ENCODE measurements at places on chromosomes 2 and 18. TPM values are rescaled to one million over a fixed set of nuclear protein-coding genes. Genes with fewer than 3 reads are reported as not detected.

DNA sequence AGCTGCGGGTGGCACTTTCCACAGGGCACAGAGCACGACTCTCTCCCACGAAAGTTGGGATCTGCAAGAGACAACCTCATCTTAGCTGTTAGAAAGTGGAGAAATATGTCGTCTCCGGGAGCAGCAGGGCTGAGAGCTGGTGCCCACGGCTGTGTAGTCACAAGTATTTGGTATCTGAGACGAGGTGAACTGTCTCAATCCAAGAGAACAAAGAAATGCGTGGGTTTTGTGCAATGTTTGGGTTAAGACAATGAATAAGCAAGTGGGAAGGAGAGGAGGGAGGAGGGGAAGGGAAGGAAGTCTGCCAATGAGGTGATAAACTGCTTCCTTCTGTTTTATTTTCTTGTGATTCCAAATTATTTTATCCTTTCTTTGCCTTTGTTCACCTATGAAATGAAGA lies 18.0 kb downstream of the DYTN start:
- no peak for DNase-seq

Gene FASTKD1
- total RNA-seq, result 28.3 TPM

- no peak for DNase-seq
Observed at GRCh38 chr2:14015113-14015630, 617.3 kb upstream of the LRATD1 start.

DNA sequence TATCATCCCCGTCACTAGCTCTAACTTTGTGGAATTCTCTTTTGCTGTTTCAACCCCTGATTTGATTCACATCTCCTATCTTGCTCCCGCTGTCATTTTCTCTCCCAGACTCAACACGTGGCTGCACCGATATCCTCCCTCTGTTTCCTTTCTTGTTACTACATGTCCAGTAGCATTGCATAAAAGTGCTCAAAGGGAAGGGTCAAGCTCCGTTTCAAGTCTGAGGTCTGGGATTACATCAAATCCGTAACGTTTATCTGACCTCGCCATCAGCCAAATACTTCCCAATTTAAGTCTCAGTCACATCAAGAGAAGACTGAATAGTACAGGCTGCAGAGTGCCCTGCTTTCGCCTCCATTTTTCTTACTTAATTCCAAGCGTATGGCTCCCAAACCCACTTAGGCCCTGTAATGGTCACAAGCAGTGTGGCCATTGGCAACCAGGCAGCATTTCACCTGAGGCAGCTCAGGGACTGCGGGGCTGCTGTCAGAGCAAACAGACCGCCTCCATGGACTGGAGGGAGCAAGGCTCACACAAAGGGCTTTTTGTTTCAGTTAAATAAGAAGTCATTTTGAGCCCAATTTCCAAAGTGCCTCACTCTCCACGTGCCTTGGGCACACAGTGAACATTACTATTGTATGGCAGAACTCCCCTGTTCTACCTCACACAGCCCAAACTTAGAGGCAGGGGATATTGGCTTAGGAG lies 217.8 kb downstream of the BCL11A start:
- DNase-seq, result no peak

- peak; percentile 58 for DNase-seq
Observed at GRCh38 chr2:24456599-24457556, 34.2 kb upstream of the NCOA1 start.

DNA sequence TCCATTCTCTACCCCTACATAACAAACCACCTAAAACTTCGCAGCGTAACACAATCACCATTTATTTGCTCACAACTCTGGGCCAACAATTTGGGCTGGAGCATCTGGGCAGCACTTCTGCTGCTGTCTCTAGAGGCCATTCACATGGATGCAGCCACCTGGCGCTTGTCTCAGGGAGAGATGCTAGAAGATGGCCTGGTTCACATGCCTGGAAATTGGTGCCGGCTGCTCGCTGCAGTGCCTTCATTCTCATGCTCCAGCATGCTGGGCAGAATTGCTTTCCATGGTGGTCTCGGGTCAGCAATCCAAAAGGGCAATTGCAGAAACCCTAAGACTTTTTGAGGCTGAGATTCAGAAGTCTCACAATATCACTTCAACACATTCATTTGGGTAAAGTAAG lies 157.4 kb downstream of the SUCLG1 start:
- DNase-seq, result no peak

DNA sequence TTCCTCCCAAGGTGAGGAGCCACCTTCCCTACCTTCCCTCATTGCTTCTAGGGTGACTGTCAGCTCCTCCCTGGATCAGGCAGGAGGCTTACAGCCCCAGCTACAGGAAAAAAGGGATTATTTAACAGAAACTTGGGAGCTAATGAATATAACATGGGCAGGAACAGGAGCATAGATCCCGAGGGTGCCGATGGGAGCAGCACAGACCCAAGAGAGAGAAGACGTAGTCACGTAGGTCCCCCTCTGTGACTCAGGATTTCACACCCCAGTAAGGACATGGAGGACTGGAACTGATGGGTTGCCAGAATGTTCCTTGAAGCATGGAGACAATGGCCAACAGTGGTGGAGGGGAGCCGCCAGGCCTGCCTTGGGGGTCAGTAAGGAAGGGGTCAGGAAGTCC lies 10.3 kb upstream of the HDAC4 start:
- no peak for DNase-seq

DNA sequence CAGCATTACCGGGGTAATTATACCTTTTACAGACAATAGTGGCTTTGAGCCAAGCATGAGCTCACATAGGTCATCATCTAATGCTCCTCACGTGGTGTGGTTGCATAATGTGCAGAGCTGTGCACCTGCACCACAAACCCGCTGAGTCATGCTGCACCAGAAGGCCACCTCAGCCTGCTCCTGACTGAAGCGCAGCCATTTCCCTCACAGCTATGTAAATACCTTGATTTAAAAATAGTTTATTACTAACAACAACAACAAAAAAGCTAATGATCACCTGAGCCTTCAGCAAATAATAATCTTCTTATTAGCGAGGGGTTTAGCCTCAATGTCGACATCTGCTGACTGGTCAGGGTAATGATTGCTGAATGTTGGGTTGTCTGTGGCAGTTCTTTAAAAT lies 238.8 kb downstream of the MBD5 start:
- DNase-seq, result peak; percentile 81

GRCh38 chr18:23568281-23569138 lies 17.8 kb downstream of the NPC1 start:
- DNase-seq, result no peak

DNA sequence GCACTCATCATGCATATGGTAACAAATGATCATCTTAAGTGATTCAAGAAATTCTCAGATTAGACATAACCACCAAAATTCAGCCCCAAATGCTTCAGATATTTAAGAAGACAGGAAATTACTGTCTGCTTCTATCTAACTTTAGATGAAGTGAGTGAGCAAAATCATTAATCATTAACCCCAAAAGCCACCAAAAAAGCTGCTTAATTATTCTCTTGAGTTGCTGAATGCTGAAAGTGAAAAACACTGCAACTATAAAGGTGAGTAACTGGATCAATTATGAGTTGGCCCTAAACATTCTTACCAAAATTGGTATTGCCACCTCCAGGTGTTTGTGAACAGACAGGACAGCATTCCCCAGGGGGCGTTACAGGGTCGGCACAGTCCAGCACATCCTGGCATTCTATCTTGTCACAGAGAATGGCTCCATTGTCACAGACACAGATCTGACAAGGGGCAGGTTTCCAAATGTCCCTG lies 69.6 kb downstream of the COL5A2 start:
- DNase-seq, result no peak

DNA sequence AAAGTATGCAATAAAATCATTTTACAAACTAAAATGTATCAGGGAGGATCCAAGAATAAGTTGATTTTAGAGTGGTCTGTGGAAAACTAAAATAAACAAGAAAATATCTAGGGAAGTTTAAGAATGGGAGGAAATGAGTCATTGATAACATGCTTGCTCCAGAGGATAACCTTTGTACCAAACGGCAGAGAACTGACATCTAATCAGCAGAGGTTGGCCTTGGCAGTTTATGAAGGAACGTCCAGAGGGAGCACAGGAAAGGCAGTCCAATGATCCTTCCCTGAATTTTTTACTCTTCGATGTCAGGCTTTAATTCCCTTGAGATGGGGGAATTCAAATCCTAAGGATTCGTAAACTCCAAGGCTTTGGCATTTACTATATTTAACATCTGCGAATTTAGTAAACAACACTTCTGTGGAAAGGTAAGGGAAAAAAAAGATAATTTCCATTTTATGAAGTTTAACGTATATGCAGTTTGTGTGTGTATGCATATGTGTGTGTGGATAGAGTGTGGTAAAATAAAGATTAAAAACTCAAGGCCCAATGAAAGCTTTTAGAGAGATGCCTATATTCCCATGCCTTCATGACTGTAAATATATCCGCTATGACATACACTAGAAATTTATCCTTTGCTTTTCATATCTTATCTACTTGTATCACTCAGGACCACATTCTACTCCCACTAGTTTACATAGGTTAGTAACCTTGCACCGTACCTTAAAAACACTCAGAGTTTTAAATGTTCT lies 8.7 kb upstream of the INPP1 start:
- no peak for DNase-seq

Gene ABHD1
- total RNA-seq, result not detected

DNA sequence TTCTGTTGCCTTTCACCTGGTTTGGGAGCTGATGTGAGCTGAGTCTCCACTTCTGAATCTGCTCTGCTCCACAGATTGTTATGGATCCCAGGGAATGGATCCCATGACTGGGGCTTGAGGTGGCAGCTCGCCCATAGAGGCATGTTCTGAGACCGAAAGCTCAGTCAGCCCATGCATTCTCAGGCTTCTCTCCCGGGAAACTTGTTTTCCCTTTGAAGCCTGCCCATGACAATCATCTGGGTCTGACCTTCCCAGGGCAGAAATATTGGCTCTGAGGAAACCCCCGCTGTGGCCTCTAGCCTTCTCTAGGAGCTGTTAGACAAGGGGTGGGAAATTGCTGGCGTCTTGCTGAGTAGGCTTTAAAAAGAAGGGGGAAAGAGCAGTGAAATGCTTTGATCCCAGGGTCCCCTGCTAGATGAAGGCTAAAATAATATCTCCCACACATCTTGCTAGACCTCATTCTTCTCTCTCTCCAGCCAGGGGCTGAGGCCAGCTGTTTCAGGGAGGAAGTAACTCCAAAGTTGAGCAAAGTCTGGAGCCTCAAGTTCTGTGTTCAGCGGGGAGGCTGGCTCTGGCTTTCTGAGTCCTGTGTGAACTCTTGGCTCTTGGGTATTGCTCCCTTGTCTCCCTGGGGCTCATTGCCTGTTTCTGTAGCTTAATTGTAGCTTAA lies 2.0 kb downstream of the VAMP8 start:
- no peak for DNase-seq

DNA sequence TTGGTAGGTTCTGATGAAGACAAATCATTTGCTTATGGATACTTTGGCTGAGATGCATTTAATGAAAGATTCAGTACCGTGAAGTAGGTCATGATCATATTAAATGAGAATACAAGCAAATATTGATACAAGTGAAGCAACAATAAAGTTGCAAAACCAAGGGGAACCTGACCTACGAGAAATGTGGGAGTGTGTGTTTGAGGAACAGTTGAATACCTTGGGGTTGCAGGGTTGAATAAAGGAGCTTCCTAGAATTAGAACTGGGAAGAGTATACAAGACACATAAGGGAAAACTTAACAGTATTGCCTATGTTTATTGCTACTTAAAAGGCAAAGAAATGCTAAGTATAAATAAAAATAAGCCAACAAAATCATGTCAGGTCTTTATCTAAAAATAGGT lies 702.9 kb downstream of the ERBB4 start:
- DNase-seq, result no peak

DNA sequence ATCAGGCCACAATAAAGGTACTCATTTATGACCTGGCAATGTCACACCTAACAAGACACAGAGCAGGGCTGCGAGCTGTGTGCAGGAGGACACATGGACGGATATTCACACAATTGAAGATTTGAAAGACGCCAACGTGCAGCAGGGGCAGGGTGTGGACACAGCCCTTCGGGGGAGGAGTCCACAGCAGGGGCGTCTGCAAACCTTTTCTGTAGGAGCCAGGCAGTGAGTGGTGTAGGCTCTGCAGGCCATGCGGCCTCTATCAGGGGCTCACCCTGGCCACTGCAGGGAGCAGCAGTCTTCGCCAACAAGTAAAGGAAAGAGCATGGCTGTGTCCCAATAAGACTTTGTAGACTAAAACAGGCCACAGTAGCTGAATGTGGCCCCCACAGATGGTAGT lies 125.7 kb upstream of the SNTG2 start:
- DNase-seq, result no peak

DNA sequence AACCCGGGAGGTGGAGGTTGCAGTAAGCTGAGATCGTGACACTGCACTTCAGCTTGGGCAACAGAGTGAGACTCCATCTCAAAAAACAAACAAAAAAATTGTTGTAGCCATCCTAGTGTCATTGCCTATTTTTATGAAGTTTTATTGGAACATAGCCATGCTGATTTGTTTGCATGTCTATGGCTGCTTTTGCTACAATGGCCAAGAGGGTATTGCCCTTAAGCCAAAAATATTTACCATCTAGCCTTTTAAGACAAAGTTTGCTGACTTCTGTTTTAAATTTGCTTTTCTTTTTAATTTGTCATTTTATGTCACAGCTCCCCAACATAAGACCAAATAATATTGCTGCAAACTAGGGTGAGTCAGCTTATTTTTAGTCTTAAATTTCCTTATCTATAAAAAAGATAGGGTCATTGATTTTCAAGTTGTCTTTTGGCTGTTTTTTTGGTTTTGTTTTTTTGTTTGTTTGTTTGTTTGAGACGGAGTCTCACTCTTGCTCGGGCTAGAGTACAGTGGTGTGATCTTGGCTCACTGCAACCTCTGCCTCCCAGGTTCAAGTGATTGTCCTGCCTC lies 70.0 kb upstream of the CABLES1 start:
- no peak for DNase-seq

- DNase-seq, result no peak
Observed at GRCh38 chr2:185202381-185202780, 536.2 kb upstream of the FSIP2 start.

- peak; percentile 43 for DNase-seq
Observed at GRCh38 chr2:64635976-64636911, 17.5 kb downstream of the SERTAD2 start.

GRCh38 chr2:106977717-106978116 lies 91.8 kb upstream of the ST6GAL2 start:
- DNase-seq, result no peak

DNA sequence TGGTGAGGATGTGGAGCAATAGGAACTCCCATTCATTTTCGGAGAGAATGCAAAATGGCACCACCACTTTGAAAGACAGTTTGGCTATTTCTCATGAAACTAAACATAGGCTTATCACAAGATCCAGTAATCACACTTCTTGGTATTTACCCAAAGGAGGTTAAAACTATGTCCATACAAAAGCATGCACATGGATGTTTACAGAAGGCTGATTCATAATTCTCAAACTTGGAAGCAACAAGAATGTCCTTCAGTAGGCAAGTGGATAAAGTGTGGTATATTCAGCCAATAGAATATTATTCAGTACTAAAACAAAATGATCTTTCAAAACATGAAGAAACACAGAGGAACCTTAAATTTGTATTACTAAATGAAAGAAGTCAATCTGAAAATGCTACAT lies 440.6 kb downstream of the FBXO15 start:
- no peak for DNase-seq

Gene RAB27B
- total RNA-seq, result 4.3 TPM
